ENCODE measurements at places on chromosomes 1 and 21.

- no peak for DNase-seq
These were observed 17.6 kb upstream of the MCL1 start for GRCh38 chr1:150596976-150597375.

- DNase-seq: no peak
These were observed 313.0 kb downstream of the RWDD3 start for GRCh38 chr1:95547005-95547404.

DNA sequence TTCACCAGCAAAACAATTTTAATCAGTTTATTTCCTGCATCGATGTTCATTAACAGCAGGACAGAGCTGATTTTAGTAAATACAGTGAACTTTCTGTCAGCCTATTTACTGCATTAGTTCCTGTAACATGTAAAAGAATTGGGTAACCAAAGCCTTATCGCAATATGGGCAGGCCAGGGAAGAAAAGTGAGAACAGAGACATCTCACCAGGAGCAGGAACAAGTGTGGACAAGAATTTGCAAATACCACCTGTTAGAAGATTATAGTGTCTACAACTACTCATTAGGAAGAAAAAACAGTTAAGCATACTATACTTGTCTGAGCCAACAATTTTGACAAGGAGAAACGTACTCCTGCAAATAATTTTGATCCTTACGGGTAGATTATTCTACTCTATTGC is 1293.9 kb downstream of the PLA2G4A start:
- no peak for DNase-seq

GRCh38 chr1:20699558-20699957 is 18.2 kb downstream of the KIF17 start:
- no peak for DNase-seq

GRCh38 chr1:93960641-93961147 is 51.5 kb upstream of the GCLM start:
- no peak for DNase-seq

- DNase-seq: no peak
These were observed 294.6 kb downstream of the TTLL7 start for GRCh38 chr1:83704350-83704749.

- DNase-seq: no peak
These were observed 53.4 kb upstream of the IFFO2 start for GRCh38 chr1:19009882-19010321.

DNA sequence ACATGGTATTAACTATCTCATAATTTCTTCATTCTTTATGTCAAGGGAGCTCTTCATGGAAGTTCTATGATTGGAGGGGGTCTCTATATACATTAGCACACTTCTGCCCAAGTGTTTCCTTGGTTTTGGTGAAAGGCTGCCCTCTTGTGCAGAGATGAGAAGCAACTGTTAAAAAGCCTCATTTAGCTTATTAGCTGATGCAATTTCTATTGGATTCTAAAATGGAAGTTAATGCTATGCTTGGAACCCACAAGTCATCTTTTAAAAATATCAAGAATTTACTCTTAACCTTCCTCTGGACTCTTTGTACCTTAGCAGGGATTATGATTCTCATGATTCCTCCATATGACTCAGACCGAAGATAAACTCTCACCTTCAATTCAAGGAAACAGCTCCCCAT is 328.9 kb downstream of the PTBP2 start:
- no peak for DNase-seq

DNA sequence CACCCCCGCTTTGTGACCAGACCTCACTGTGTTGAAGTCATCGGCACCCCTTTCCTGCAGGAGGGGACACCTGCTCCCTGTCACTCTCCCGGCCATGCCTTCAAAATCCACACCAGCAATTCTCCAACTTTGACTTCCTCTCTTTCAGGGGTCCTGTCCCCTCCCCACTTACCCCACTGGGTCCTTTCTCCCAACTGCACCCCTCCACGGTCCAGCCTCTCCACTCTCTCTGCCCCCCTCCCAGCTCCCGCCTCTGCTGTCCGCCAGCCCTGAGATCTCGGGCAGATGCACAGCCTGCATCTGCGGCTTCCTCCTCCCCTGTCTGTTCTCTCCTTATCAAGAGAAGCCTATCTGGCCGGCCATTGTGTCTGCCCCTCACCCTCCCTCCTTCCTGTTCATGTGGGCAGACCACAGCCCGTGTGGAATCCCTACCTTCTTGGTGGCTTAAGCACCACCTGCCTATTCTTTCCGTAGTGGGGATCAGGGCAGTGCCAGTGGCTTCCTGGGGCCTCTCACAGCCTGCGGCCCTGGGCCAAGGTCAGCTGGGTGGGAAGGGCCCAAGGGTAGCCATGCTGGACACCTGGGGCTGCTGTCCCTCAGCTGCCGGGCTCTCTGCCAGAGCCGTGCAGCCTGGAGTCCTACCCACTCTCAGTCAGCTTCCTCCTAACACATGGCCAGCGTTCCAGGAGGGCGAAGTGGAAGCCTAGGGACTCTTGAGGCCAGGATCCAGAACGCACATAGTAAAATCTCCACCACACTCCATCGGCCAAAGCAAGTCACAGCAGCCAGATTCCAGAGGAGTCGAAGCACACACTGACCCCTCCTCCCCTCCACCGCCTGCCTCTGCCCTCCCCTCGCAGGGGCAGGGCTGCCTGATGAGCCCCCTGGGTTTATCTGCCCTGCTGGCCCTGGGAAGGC is 5.1 kb upstream of the HES4 start:
- no peak for DNase-seq

GRCh38 chr1:65717815-65718454 is 74.8 kb upstream of the PDE4B start:
- DNase-seq: no peak

DNA sequence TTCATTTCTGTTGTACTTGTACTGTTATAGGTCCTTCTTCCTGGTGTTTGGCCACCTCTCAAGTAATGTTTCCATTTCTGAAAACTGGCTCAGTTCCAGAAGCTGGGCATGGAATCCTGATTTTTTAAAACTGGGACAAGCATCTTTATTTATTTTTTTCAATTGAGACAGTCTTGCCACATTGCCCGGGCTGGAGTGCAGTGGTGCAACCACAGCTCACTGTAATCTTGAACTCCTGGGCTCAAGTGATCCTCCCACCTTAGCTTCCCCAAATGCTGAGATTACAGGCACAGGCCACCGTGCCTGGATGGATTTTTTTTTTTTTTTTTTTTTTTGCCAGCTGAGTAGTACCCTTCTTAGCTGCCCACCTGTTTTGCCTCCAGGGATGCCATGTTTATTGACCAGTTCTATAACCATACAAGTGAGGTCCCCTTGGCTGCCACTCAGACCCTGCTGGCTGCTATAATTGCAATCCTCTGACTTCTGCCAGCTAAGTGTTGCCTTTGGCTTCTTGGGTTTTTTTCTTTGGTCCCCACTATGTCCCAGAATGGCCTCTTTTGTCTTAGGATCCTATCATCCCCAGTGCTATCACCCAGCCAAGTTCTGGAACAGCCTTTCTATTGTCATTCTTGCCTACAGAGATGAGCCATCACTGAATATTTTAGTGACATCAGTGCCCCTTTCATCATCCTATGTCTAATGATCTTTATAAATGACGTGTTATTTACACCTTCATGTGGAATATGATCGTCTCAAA is 3.9 kb upstream of the DIP2A start:
- DNase-seq: no peak

GRCh38 chr1:154629061-154629674 is 21.2 kb upstream of the ADAR start:
- DNase-seq: no peak

DNA sequence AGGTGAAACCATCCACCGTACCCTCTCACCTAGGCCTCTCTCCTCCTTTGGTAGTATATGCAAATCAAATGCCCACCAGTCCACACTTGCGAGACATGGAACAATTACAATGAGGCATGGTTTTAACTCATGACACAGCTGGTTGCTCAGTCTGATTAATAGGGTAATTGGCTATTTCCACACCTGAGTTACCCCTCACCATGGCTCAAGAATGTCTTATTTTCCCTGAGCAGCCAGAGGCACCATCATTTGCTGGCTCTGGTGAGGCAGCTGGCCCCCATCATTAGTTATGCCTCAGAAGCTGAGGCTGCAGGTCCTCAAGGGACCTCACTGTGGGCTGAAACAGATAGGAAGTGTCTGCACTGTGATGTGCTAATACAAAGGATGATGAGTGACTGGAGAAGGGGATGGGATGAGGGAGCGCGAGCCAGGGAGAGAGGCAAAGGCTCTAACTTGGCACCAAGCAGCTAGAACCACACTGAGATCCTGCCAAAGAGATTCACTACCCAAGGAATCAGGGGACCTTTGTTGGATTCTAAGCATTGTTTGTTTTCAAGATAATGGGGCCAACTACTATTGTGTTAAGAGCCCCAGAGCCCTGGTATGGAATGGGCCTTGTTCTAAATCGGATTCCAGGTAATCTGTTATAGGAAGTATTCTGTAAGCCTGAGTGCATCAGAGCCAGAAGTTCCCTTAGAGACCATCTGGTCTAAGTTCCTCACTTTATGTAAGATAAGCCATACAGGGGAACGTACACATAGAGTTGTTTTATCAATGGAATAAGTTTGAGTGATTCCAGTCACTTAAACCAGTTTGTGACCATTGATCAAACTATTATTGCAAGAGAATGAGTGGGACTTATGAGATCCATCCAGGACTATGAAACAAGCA is 80.0 kb upstream of the CNTN2 start:
- no peak for DNase-seq

Measured in CD4-positive, alpha-beta T cell treated with Interleukin-12 subunit alpha and Interleukin-12 subunit beta, for 1 hour (primary cell).